ENCODE measurements at places on chromosomes 7 and 10. TPM values are rescaled to one million over a fixed set of nuclear protein-coding genes. Genes with fewer than 3 reads are reported as not detected.

The HGF gene
- under 0.01 TPM for total RNA-seq

The AGBL3 gene
- 1.4 TPM for total RNA-seq

The PDE1C gene
- total RNA-seq, result 0.33 TPM

The CTAGE6 gene
- not detected for total RNA-seq

The NANOS1 gene
- 0.77 TPM for total RNA-seq

The RNF32 gene
- total RNA-seq, result not detected

The TBX20 gene
- not detected for total RNA-seq

The RBP3 gene
- not detected for total RNA-seq

The CREB5 gene
- total RNA-seq, result 2.7 TPM

The LIPM gene
- total RNA-seq, result not detected

The SLC26A3 gene
- total RNA-seq, result not detected

The ABCB4 gene
- 22.0 TPM for total RNA-seq

Data from melanocyte of skin (primary cell).